Stimulated activated CD4-positive, alpha-beta T cell treated with anti-CD3 and anti-CD28 coated beads, Interleukin-1b, Interleukin-23, amount 100 ng/mL, for 4 hours (primary cell): ENCODE measurements at places on chromosomes 16 and 17.

GRCh38 chr17:55545806-55546205 is 34.6 kb upstream of the SMIM36 start:
- DNase-seq: no peak

DNA sequence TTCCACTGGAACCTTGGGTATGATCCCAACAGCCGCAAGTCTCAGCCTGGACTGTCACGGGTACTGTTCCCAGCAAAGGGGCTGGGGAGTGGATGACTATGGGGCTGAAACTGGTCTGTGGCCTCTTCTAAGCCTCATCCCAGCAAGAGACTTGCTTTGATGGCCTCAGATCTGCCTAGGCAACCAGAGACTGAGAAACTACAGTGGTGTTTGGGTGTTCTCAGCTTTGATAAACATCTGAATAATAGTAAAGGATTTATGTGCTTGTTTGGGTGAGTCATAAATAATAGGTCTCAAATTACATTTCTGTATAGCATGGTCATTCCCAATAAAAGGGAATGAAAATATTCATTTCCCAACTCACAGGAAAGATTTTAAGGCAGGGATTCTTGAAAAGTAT is 30.2 kb upstream of the ULK2 start:
- no peak for DNase-seq

DNA sequence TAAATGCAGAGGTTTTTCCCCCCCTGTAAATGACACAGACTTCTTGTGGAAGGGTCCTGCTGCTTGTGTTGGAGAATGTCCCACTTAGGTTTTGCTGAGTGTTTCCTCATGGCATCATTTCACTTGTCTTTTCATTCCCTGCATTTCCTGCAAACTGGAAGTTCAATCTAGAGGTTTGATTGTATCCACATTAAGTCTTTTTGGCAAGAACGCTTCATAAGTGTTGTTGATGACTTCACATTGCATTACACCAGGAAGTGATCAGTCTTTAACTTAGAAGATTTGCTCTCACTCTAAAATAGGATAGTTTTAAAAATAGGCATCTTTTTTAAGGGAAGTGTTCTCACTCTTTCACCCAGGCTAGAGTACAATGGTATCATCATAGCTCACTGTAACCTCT is 67.2 kb downstream of the RPTOR start:
- DNase-seq: no peak

DNA sequence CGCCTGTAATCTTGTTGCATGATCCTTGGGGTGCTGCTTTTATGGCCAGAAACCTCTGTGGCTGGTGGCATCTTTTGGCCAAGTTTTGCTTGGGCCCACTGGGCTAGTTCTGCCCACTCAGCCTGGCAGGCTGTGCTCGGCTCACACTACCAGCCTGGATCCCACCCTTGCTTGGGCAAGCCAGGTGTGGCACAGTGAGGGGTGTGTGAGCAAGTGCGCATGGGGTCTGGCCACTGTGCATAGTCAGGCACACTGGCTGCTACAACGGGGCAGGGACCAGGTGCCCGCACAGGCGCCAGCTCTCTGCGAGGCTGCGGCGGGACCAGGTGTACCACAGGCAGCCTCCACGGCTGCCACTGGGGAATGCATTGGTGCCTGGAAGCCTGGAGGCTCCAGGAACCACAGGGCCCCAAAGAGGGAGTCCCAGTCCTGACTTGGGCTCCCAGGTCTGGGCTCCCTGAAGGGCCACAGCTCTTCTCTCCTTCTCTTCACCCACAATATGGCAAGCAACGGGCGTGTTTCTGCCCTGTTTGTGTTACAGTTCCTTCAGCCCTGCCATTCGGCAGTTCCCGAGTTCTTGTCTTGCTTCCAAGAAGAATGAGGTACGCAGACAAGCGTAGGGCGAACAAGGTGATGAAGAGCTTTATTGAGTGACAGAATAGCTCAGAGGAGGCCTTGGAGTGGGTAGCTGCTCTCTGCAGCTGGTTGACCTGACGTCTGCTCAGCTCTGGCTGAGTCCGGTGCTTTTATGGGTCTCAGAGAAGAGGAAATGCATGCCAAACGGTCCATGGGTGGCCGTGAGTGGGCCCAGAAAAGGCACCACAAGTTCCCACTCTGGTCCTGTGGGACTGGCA is 26.7 kb upstream of the PRM1 start:
- DNase-seq: no peak

DNA sequence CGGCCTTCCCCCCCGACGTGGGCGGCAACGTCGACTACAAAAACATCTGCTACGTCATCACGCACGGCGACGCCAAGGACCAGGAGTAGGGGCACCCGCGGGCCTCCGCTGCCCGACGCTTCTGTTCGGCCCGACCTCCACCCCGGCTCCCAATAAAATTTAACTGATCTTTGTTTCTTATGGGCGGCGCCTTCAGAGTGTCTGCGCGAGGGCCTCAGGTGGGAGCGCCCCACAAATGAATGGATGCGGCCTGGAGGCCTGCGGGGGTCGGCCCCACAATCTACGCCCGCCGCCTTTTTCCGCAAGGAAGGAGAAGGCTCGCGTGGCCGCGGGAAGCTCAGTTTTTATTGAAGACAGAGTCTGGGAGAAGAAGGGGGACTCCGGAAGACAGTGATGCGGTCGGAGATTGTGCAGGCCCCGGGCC is 3.2 kb downstream of the MYL11 start:
- DNase-seq: peak; percentile 75

- DNase-seq: no peak
Measured at GRCh38 chr17:68318103-68318991, 27.1 kb downstream of the ARSG start.

GRCh38 chr17:43330876-43331639 is 67.7 kb upstream of the ARL4D start:
- no peak for DNase-seq

DNA sequence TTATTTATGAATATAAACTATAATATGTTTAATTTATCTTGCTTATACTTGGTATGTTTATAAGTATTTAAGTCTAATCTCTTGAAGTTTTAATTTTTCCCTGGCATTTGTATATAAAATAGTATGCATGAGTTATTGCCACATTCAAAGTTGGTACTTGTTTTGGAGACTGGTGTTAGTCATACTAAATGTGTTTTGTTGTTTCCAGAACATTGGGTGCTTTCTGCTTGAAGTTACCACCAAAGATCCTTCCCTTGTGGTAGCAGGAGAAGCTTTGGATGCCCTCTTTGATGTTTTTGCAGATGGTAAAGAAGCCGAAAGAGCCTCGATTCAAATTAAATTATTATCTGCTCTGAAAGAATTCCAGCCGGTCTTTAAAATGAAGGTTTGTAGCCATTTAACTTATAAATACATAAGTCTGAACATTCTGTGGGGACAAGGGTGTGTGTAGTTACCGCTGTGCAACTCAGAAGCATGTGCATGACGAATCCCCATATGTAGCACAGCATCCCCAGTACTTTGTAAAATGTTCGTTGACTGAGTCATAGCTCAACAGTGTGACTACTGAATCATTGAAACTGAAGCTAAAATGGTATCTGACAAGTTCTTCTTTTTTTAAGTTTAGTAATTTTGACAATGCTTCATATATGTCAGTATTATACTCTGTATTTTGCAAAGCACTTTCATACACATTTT is 36.4 kb downstream of the HEATR3 start:
- no peak for DNase-seq
